ENCODE measurements at places on chromosomes 5 and 9.

GRCh38 chr9:134271338-134272301 is 54.6 kb upstream of the RXRA start:
- no peak for DNase-seq

DNA sequence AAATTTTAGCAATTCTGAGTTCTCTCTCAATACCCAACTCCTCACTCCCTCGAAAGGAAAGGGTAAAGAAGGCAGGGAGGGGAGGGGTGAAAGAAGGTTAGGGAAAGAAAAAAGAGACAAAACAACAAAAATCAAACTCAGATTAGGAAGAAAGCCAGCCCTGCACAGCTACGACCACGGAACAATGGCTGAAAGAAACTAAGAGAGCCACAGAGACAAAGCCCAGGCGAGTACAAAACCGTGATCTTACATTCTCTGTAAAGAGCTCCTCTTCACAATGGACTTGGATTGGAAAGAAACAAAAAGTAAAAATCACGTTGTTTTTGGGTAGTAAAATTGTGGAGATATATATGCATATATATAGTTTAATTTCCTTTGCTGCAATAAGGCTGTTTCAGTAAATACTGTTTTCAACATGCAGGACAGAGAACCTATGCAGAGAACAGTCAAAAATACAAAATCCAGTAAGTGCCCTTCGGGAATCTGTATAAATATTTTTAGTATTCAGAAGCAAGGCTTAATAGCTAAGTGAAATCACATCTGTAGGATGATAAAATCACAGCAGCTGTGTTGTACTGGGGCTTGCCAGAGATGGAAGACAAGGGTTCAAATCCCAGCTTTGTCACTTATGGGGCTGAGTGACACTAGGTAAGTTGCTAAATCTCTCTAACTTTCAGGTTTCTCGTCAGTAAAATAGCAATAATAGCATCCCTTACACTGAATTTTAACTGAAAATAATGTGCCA is 16.9 kb downstream of the PSMB7 start:
- DNase-seq, result no peak

GRCh38 chr9:79692857-79693571 is 121.2 kb downstream of the TLE4 start:
- DNase-seq, result no peak

DNA sequence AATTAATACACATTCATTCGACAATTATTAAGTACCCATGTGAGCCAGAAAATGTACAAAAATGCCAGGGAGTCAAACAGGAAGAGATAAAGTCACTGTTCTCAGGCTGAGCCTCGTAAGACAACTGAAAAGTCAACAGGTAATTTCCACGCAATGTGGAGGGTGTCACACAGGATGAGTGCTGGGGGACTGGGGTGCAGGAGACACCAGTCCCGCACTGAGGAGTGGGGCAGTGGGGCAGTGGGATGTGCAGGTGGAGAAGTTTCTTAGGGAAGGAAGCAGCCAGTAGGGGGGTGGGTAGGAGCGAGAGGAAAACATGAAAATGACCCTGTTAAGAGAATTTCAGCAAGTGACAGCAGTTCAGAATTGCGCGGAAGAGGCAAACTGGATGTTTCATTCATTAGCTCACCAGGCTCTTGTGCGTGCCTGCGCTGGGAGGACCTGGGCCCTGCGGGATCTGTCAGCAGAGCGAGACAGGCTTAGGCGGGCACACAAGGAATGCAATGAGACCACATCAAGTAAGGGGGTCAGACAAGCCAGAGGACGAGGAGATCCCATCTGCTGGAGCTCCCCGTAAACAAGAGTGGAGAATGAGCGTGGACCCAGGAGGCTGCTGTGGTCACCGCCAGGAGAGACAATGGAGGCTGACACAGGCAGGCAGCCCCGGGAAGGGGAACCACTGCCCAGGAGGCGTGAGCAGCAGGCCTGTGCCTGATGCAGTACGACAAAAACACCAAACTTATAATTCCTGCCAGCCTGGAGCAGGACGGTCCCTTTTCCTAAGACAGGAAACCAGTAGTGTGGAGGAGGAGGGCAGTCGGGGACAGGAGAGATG is 21.0 kb downstream of the CAMSAP1 start:
- no peak for DNase-seq

GRCh38 chr9:133513214-133514100 is 11.3 kb downstream of the MYMK start:
- DNase-seq, result no peak

DNA sequence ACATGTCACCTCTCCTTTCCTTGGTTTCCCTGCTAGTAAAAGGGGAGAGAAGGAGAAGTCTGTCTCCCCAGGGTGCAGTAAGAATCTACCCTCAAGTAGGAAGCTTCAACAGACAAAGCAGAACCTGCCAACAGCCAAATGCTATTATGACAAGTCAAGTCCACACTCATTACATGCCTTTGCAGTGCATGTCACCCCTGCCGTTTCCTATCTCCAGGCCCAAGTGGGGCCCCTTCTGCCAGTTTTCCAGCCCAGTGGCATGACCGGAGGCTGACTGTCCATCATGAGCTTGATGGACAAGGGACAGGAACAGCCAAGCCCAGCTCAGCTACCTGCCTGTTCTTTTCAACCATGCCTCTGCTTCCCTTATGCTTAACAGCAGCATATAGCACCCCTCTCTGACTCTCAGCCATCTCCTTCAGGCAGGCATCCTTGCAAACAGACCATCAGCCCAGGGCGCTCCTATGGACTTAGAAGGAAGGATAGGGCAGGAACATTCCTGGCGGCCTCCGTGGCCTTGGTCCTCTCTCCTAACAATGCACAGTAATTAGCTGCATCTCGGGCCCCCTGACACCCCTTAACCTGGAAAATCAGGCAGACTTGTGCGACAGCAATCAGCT is 107.2 kb upstream of the RAD23B start:
- DNase-seq, result no peak

GRCh38 chr5:59592101-59592500 is 301.4 kb downstream of the PDE4D start:
- no peak for DNase-seq

DNA sequence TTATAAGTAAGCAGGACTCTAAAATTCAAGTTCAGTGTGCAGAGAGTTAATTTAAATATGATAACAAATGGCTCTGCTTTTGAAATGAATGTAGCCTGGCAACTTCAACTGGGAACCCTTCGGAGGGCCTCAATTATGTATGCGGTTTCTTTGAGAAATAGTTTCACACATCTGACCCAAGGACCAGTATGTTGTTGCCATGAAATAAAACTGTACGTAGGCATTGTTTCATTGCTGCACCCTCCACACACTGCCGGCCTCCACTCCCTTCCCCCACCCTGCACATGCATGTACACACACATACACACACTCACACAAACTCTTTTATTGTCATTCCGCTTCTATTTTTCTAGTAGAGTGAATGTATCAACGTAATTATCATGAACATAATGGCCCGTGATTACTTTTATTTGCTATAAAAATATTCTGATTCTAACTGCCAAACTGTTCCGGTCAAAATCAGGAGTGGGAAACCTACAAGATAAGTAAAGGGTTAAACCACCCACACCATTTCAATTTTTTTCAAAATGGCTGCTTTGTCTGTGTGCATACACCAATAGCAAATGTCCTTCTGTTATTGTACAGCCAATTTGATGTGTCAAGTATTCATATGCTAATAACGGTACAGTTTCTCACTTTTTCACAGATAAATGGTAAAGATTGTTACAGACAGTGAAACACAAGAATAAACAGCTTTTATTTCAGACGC is 215.5 kb upstream of the TMEM161B start:
- no peak for DNase-seq

DNA sequence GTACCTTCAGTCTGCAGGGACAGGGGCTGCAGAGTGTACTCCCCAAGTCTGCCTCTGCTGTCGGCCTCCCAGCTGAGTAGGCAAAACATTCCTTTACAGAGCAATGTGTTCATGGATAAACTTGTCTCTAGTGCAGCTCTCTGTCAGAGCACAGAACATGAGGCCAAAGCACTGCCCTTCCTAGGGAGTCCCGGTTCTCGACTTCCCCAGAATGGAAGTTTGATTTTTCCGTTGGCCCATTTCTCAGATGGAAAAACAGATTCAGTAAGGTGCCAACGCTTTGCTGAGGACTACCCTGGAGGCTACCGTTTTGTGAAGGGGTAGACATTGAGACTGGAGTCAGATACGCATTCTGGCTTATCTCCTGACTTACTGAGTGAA is 422 bp upstream of the TRIM32 start:
- no peak for DNase-seq

DNA sequence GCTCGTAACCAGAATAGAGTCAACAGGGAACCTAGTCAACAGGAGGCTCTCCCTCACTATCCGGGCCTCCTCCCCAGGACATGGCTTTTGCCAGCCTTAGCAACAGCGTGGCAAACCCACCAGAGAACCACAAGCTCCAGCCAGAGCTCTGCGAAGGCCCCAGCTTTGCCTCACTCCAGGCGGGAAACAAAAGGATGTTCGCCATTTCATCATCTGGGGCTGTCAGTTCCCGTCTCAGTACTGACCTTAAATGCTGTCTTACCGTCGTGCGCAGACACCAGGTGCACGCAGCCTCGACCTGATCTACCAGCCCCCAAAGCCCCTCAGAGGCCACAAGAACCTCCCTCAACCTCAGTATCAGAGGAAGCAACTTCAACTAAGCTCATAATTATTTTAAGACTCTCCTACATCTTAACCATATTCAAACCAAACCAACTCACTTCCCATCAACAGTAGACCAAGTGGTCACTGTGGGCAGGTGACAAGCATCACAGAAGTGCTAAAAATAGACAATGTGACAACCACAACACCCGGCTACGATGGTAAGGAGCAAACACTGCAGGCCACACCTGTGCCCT is 71.4 kb downstream of the SEMA4D start:
- DNase-seq, result peak; percentile 71

DNA sequence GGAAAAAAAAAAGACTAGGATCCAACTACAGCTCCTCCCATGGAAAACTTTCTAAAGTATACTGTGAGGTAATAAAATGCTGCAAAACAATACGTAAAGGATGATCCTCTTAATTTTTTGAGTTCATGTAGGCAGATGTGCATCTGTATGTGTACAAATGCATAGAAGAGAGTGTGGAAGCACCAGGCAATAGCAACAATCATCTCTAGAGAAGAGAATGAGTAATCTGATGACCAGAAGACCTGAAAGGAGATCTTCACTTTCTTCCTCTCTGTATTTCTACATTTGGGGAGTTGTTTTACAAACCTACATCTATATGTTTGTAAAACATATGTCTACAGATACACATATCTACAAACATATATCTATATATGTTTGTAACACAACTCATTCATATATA is 29.3 kb upstream of the SPDL1 start:
- DNase-seq, result no peak

GRCh38 chr9:22308177-22308576 is 138.4 kb upstream of the DMRTA1 start:
- no peak for DNase-seq

DNA sequence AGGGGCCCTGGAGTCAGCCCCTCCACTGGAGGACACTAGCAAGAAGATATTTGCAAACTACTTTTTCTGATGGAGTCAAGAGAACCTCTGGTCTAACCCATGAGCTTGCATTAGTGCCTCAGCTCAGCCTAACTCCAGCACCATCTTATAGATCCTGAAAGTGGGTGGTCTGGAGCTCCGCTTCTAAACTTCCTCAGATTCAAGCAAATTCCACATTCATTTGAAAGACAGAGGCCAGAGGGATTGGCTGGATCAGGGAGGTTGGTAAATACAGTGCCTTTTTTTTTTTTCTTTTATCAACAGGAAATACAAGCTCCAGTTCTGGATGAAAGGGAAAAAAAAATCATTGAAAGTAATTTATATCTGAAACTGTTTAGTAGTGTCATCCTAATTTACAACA is 99.9 kb downstream of the ENC1 start:
- DNase-seq, result no peak

DNA sequence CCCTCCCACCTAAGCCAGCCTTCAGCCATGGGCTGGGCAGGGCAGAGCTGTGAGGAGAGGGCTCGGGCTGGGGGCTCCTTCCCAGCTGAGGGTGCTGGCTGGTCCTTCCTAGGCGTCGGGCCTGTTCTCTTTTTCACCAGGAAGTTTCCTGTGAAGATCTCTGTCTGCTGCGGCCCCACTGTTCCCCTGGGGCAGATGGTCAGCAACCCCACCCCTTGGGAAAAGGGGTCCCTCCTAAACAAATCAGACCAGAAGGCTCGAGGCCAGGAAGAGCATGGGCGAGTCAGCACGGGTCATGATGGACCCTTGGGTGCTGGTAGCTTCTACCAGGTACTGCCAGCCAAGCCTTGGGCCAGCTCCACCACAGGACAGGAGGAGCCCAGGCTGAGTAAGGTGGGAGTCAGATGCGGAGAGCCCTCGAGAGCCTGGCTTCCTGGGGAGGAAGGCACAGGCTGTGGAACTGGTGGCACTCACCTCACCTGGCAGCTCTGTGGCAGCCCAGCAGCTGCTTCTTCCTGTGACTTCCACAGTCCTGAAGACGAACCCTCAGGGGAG is 3.5 kb downstream of the CACNA1B start:
- no peak for DNase-seq

DNA sequence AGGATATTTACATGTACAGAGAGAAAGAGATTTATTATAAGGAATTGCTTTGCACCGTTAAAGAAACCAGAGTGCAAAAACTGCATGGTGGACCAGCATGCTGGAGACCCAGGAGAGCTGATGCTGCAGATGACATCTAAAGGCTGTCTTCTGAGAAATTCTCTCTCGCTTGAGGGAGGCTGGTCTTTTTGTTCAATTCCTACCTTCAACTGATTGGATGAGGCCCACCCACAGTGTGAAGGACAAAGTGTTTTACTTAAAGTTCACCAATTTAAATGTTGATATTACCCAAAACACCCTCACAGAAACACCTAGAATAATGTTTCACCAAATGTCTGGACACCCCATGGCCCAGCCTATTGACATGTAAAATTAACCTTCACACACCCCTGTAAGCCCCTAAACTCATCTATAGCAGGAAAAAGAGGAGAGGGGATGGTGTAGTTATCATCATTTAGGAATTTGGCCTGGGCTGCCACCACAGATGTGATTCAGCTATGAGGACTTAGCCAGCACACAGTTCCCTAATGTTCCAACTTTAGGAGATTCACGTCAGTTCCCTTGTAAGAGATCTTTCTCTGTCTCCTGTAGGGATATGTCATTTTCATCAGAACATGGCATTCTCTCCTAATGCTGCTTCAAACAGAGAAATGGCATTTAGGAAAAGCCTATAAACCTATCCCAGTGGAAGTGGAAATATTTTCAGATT is 358.2 kb upstream of the TLE4 start:
- DNase-seq, result no peak

- no peak for DNase-seq
Observed at GRCh38 chr5:93403141-93403928, 177.7 kb downstream of the NR2F1-AS1 start.

- DNase-seq, result no peak
Observed at GRCh38 chr9:125807079-125807478, 59.9 kb downstream of the PBX3 start.

DNA sequence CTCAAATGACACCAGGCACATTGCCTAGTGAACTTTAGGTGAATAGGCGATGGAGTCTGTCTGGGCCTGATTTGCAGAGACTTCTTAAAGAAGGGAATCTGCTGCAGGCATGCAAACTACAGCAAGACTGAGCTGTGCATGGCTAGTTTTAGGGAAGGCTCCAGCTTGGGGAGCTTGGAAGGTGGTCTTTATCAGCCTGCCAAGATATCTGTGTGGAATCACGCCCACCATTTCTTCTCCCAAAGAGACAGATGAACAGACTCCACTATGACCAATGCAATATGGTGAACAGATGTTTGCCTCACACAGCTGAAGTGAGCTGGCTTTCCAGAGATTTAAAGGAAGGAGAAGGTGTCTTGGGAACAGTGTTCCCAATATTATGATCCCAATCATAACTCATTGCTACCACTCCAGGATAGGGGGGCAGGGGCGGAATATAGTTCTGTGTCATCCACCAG is 129.0 kb upstream of the HMHB1 start:
- no peak for DNase-seq
